Lung (tissue), 17 donors: ENCODE measurements at places on chromosomes 12 and 14.

DNA sequence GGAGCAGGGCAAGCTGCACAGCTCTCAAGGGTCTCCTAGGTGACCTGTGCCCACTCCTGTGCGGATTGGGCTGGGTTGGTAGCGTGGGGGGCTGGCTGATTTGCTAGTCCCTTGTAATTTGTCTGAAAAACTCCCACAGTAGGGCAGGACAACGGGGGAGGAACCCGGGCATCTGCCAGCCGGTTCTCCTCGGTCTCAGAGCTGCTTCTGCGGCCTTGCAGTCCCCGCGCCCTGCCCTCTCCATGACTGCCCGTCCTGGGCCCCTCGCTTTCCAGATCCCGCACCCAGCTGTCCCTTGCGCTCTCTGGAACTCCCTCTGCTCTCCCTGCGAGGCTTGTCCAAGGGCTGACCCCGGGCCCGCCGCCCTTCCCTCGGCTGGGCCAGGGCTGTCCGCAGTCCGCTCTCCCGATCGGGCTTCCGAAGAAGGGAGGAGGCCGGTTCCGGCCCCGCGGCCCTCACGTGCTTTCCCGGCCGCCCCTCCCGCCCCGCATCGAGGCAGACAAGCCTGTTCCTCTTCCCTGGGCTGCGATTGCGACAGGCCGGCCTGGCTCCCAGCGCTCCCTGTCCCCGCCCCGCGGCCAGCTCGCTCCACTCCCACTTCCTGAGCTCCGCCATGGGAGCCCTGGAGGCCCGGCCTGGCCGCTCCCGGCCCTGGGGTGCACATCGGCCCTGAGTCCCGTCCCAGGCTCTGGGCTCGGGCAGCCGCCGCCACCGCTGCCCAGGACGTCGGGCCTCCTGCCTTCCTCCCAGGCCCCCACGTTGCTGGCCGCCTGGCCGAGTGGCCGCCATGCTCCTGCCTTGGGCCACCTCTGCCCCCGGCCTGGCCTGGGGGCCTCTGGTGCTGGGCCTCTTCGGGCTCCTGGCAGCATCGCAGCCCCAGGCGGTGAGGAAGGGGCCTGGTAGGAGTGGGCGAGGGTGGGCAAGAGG lies at the start of gene LTBR:
LTBR (plus strand) TSS at position 591 of the 927 bp plus-strand sequence; CDS start at position 788, 197 bp downstream.
- peak; percentile 96 for DNase-seq

DNA sequence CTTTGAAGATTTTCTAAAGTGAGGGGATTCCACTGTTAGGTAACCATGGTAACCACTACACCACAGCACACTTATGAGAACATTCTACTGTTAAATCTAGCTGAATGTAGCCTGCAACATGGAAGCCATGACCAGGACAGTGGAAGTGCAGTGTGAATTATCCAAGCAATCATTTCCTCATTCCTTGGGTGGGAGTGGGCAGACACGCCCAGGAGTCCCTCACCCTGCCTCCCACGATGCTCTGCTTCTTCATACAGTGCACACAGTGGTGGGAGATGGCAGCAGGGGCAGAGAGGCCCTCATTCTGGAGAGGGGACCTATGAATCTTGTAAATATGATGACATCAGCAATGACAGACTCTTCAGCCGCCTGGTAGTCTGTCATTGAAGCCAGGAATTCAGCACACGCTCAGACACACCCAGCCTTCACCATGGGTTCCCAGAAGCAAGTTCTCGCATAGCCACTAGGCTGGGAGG lies 70.1 kb upstream of the HOXC13 start:
- peak; percentile 19 for DNase-seq

DNA sequence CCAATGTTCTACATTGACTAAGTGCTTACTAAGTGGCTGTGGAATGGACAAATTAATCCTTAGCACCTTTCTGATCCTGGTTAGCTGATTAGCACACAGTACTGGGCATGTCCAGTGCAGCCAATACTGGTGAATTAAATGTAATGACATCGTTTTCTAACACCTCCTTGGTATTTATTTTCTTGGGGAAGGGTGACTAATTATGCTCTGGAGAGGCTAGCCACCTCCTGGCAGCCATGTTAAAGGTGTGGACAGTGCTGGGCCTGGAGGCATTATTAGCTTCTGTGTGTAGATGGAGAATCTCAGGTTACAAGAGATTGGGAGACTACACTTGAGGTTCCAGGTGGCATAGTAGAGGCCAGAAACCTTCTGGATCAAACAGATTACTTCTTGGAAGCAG lies 230.9 kb upstream of the DDHD1 start:
- no peak for DNase-seq

DNA sequence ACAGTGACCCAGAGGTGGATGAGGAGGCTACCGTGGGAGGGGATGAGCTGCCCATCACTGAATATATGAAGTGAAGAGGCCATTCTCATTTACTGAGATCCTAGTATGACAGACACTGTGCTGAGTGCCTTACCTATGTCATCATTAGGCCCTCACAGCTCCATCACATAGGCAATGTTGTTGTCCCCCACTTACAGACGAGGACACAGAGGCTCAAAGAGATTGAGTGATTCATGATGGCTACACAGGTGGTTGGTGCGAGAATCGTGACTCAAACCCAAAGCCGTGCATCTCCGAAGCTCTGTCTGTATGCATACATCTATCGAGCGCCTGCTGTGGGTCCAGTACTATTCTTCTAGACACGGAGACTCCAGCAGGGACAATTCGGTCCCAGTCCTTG lies 5.9 kb upstream of the CCDC197 start:
- no peak for DNase-seq

DNA sequence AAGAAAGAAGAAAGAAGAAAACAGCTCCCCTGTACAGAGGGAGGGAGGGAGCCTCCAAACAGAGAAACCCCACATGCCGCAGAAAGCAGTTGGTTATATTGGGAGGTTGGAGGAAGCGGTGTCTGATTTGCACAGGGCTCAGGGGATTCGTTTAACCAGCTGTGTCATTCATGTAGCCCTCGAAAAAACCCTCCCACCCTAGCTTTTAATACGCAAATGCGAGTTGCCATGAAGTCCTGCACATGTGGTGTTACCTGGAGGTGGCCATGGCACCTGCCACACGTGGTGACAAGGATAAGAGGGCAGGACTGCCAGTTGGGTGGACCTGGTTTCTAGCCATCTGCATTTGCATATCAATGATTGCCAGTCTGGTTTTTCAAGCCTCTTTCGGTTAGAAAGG lies 40.9 kb downstream of the TMEM30B start:
- no peak for DNase-seq

DNA sequence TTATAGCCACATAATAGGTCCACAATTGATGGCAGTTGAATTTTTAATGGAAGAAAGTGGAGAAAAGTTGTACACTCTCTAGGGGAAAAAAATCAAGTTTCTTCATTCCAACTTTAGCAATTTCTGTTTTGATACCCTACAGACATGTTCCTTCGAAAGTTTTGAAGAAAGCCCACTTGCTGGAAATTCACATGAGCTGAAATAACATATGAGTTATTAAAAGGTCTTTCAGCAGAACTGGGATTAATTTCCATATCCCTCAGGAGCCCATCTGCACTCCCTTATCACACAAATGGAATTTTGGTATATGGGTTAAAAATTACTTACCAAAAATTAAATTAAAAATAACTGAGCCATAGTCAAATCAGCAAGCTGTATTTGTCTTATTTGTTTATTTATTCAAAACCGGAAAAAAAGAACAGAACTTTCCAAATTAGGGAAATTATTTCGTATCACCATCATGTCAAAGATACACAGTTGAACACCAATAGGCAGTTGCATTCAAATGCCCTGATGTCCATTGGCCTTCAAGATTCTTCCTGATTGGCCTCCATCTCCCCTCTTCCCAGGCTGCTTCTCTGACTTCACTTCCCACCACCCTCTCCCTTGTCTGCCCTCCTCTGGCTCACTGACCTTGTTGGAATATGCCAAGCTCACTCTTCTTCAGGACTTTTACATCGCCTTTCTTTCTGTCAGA lies 445.5 kb downstream of the EGLN3 start:
- no peak for DNase-seq

DNA sequence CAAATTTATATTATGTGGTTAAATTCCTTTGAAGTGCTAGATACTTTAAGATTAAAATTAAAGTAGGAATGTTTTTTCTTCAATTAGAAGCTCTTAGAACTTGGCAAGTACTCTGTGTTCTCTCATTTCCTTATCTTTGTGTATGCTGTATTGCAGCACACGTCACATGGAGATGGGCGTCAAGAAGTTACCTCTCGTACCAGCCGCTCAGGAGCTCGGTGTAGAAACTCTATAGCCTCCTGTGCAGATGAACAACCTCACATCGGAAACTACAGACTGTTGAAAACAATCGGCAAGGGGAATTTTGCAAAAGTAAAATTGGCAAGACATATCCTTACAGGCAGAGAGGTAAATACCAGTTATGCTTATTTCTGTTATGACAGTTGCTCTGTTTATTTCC lies 19.7 kb downstream of the MARK3 start:
- peak; percentile 21 for DNase-seq

GRCh38 chr12:112314981-112315380 lies 67.2 kb downstream of the HECTD4 start:
- no peak for DNase-seq

DNA sequence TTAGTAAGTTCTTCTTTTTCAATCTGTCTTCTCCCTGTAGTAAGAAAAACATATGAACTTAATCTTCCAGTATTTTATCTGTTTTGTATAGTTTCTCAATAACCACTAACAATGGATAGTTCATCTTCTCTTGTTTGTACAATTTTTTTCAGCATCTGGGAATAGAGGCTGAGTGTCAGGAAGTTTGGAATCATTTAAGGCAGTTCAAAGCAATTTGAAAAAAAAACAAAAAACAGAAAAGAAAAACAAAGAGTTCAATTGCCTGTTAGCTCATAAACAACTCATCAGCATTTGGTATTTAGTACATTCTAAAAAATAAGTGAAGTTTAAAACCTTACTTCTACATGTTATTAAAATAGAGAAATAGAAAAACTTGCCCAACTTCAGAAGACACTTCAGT lies 116.8 kb downstream of the PLCZ1 start:
- peak; percentile 58 for DNase-seq

DNA sequence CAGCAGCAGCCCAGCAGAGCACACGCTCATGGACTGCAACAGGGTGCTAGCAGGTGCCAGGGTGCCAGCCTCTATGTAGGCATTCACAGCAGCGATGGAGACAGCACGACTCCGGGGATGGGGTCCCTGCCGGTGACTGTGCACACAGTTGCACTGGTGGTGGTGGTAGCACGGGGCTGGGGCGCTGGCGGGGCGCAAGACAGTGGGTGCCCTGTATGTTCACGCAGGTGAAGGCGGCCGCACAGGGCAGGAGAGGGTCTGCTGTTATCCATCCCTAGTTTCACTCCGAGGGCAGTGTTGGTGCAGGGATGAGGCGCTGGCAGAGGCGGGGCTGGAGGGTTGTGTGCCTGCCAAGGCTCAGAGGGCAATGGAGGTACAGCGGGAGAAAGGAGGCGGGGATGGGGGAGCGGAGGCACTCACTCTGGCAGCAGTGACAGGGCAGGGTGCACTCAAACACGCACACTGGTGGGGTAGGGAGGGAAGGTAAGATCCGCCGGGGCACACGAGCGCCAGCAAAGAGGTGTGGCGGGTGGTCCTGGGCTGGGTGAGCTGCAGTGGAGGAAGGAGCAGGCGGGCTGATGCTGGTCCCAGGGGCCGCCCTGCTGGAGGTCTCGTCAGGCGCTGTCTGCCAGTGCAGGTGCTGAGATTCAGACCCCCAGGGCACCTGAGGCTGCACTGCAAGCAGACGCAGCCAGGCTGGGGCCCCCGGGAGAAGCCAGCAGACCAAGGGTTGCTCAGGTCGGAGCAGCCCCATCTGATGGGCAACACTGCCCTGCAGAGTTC lies 76.7 kb downstream of the GALC start:
- DNase-seq = no peak

DNA sequence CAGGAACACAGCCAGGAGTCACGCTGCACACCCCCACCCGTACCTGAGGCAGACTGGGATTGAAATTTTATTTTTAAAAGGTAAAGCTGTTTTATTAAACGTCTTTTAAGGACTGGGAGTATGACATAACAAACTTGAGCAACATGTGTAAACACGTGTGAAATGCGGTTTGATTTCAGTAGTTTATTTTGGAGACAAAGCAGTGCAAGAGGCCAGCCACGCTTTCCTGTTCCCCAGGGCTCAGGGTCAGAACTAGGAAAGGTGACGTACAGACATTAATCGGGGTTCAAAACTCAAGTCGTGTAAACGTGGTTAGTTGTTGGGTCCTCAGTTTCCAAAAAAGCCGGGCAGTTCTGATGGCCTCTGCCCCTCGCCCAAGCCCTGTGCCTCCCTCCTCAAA lies 16.7 kb downstream of the CHGA start:
- DNase-seq = no peak

DNA sequence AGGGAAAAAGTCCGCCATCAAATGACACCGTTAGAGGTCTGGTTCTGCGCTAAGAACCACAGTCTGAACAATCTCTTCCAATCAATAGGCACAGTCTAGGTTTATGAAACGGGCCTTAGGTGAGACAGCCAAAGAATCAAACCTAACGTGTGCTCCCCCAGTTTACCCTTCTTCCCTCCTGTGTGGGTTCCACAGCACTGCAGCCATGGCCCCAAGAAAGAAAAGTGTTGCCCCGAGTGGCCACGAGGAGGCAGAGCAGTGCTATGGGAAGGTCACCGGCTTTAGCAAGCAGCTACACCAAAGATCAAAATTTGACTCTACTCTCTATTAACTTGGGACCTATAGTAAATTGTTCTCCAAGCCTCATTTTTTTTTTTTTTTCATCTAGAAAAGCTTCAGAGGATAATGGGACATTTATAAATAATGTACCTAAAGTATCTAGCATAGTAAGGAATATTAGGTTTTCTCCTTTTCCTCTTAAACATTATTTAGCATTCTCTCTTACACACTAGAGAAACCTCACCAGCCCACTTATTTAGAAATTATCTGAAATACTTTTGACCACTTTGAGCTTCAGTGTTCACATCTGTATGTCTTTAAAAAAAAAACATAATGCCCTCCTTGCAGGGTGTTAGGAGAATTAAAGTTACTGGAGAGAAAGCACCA lies 70.2 kb upstream of the GPHB5 start:
- peak; percentile 62 for DNase-seq

DNA sequence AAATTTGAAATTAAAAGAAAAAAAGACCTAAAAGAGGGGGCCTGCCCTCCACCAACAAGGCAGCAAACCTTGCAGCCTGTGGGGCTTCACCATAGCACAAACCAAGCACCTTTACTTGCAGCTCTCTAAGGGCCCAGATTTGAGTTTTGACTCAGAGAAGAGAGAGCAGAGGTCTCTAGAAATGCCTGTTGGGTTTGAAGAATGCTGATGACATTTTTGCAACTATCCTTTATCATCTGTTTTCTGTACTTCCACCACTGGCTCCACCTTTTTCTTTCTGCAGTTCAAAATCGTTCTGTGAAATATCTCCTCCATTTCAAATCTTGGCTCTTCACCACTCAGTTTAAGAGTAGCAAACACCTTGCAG lies 83.8 kb upstream of the HMGA2 start:
- no peak for DNase-seq

DNA sequence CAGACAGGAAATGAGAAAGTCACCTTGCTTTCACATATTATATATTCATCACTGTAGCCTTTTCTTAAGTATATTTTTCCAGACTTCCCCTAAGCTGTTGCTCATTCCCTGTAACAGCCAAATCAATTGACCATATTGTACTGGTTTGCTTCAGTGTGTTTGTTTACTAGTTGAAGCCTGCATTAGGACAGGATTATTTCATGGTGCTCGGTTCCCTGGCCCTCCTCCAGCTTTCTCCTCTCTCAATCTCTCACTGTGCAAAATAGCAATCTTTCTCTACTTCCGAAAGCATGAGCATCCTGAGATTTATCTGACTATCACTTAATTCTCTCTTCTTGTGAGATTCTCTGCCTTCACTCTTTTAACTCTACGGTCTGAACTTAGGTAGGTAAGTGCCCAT lies 2.4 kb downstream of the SLC35F4 start:
- no peak for DNase-seq
